NCI-H1930 (cell line): ENCODE measurements at places on chromosomes 3 and 15.

DNA sequence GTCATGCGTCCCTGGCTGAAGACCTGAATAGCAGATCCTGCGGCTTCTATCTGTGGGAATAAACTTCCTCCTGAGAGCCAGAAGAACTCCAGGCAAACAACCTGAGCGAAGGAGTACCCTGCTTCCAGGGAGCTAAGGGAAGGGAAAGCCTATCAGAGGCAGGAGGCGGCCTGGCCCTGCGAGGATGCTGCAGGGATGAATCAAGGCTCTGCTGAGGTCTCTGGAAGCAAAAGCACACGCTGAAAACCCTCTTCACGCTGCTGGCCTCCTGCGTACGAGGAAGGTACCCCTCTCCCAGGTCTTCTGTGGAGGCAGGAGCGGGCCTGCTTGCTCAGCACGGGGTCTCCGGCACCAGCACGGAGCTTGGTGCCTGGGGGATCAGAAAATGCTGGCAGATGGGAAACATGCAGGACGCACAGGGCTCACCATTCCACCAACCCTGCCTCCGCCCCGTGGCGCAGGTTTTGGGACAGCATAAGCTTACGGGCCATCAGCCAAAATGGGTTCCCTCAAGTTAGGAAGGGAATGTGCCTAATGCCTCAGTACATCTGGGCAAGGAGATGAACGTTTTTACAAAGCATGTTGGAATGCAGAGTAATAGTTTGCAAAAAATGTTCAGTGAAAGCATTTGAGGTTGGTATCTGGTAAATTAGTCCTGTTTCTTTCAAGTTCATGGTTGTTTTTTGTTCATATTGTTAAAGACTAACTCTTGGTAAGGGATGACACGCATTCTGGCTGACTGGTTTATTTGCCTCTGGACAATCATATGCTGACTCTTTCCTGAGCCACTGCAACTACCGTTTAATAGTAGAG, 72.3 kb downstream of the CHSY1 start:
- no peak for DNase-seq

DNA sequence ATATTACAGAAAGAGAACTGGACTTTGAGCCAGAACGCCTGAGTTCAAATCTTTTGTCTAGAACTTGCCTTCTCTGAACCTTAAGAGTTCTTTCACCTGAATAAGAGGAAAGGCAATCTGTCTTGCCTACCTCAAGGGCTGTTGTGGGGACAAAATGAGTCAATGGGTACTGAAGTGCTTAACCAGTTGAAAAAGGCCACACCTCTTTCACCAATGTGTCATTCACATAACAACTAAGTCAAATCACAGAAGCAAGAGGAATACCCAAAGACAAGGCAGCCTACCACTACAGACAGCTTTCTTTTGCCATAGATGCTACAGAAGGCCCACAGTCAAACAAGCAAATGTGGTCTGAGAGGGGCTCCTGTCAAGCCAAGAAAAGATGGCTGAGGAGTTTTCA, 39.7 kb downstream of the NBEAL2 start:
- DNase-seq: no peak

GRCh38 chr3:43641306-43642114, 19.7 kb upstream of the ANO10 start:
- DNase-seq: no peak

DNA sequence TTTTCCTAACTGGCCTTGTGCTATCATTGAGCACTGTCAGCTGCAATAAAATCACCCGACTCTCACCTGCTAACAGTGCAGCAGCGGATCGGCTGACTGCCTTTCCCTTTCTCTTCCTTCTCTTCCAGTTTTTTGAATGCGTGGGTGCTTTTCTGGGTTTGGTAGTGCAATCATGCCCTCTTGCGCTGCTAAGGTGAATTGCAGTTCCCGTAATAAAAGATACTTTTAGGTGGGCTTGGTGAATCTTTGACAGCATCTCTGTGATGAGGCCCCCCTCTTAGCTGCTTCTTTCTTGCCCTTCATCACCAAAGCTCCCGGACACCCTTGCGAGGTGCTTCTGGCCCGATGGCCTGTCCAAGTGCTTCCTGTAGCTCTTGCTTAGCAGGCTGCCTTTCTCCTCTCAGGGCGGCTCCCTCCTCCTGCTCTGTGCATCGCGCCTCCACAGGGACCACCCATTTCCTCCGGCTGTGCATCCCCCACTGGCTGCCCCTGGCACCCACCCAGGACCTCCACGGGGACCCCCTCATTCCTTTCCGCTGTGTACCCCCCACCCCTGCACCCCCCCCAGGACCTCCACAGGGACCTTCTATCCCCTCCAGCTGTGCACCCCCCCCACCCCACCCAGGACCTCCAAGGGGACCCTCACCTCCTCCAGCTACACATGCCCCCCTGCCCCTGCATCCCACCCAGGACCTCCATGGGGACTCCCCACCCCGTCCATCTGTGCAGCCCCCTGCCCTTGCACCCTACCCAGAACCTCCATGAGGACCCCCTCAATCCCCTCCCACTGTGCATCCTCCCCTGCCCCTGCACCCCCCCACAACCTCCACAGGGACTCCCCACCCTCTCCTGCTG, 50.8 kb upstream of the RPL32 start:
- DNase-seq: peak; percentile 42

DNA sequence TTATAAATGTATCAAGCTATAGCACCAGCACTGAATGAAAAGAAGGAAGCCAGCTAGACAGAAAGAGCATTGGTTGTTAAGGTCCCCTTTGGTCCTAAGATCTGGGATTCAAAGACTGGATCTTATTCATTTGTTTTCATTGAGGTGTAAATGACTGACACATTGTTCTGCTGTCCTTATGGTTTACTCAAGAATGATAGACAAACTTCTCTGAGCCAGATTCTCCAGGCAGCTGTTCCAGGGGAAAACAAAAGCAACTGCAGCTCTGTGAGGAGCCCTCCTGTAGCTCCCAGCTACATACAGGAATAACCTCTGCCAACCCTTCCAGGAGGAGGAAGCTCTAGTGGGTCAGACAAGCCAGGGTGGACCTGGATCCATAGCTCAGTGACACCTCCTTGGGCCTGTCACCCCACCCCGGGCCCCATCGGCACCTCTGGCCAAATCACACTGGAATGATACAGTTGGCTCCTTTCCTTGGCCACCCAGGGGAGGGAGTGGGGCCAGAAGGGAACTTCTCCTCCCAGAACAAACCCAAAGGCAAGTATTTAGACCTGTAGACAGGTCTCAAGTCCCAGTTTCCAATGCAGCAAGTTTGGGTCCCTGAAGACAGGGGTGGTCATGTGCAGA, 57.8 kb downstream of the ZNF621 start:
- DNase-seq: no peak

DNA sequence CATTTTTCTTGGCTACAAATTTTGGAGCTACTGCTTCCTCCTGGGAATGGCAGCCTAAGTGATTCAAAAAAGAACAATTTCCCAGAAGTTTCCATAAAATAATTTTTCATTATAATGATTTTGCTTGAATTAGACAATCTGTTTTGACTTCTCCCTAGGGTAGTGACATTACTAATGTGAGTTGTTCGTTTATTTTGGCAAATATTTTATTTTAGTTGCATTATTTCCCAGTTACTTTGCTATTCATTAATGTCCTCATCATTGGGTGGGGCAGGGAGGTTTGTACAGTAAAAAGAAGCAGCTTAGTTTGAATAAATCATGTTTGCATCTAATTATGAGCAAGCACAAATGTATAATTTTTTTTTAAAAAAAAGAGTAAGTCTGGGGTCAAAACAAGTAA, 686.6 kb downstream of the ROBO2 start:
- DNase-seq: no peak

DNA sequence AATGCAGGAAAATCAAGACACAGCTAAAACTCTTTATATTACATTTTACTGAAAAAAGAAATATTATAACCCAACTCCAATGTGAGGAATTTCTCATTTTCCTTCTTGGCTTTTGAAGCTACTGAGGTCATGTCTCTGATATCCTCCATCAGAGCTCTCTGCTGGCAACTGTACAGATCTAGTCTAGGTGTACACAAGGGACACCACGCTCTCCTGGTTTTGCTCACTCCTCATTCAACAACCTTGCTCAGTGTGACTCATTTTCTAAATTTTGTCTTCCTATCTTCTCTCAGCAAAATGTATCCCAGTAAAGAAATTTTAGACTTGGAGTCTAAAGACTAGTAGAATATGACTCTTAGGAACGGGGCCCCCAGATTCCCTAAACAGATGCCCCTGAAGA, 144.3 kb downstream of the KCNMB2 start:
- no peak for DNase-seq

GRCh38 chr3:166444336-166444735, 607.1 kb upstream of the BCHE start:
- no peak for DNase-seq

DNA sequence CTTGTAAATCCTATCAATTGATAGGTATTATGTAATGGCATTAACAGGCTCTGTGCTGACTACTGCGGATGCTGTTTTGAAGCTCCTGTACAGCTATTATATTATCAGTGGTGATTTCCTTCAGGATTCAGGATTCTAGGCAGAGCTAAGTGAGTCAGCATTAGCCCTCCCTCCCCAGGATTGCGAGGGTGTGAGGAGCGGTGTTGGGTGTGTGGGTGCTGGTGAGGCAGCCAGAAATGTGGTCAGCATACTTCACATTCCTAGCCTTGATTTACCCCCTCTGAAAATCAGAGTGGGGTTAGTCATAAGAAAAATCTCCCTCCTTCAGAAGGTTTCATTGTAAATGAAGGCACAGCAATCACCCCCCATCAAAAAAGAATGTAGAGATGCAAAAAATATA, 72.5 kb downstream of the SNTN start:
- no peak for DNase-seq

- no peak for DNase-seq
Measured at GRCh38 chr3:16498130-16498890, 15.2 kb downstream of the RFTN1 start.

DNA sequence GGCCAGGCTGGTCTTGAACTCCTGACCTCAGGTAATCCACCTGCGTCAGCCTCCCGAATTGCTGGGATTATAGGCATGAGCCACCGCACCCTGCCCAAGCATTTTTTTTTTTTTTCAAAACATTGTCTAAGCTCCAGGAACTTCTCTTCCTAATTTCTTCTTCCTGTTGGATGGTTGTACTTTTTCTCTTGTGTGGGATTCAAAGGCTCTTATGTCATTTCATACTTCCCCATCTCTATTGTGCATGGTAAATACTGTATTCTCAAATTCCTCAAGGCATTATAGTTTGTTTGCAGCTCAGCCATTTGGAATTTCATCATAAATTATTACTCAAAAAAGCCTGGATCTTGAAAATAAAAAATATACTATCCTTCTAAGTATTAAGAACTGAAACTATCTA, 199.1 kb upstream of the GADL1 start:
- no peak for DNase-seq

- no peak for DNase-seq
Measured at GRCh38 chr3:126512916-126513650, 4.5 kb downstream of the UROC1 start.
